ENCODE measurements at places on chromosomes 2 and 18.

DNA sequence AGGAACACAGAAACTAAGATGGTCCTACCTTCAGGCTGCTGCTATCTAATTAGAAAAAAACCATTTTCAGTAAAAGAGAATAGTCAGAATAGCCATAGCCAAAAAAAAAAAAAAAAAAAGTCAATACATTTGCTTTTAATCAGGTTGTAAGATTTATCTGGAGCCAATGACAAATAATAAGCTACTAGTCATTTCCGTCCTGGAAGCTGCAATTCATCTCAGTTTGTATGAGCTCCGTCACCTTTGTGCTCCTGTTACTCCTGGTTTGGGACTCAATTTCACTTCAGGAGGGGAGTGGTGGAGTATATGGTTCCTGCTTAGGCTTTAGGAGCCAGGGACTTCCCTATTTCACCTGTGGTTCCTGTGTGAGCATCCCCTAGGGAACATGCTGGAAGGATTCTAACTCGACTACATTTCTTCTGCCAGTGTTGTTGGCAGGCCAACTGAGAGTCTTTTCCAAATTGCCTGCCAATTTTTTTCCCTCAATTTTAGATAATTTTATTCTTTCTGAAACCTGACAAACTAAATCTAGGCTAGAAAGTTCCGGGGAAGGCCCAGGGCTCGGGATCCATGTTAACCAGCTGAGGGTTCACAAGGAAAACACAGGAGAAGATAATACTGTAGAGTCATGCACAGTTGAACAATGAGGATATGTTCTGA, 481.8 kb downstream of the DLGAP1 start:
- DNase-seq = no peak

DNA sequence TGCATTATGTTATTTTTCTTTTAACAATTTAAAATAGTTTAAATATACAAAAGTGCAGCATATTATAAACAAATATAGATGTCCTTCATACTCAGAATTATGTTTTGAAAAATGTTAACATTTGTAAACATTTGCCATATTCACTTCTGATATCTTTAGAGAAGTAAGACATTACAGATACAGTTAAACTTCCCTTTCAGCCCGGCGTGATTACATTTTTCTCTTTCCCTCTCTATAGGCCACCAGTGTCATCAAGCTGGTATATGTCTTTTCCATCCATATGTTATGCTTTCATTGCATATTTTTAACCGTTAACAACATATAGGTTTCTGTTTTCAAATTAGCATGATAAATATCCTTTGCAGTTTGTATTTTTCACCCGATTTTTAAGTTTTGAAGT, 27.1 kb downstream of the TTC39C start:
- DNase-seq = no peak

- no peak for DNase-seq
Measured at GRCh38 chr2:23589739-23590138, 204.8 kb downstream of the KLHL29 start.

GRCh38 chr2:101197814-101198213, 46.6 kb upstream of the TBC1D8 start:
- DNase-seq = no peak

DNA sequence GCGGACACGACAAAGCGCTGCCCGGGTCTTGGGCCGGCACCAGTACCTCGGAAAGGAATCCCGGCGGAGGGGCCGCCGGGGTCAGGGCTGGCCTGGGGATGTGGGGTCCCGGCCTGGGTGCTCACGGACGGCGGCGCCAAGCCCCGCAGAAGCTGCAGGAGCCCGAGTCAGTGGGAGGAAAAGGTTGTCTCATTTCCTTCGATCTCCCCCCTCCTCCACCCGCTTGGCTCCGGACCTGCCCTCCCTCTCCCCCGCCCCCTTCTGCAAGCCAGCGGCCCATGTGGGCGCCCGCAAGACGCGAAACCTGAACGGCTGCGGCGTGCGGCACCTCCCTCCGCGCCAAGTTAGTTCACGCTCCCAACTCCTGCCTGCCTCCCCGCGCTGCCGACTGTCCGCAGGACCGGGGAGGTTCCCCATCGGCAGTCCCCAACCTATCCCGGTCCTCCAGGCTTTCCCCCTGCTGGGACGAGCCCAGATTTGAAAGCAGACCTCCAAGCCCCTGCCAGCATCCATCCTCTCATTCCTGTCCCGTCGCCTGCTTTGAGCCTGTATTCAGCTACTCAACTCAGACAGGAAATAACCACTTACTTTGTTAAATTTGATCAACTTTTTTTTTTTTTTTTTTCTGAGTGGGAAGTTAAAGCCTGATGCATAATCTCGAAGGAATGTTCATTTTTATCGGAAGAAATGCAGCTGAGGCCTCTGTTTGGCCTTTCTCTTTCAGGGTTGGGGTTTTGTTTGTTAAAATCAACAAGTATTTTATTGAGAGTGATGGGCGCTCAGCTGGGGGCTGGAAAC, at the start of gene EVA1A:
TSS of gene EVA1A (minus strand) at position 172 of the 798 bp plus-strand sequence. CDS start 42,799 bp downstream, outside the sequence.
- peak; percentile 46 for DNase-seq

GRCh38 chr18:24016643-24017042, 2.1 kb downstream of the TTC39C start:
- peak; percentile 59 for DNase-seq

- DNase-seq = no peak
Measured at GRCh38 chr18:3760741-3761140, 310.8 kb downstream of the TGIF1 start.

DNA sequence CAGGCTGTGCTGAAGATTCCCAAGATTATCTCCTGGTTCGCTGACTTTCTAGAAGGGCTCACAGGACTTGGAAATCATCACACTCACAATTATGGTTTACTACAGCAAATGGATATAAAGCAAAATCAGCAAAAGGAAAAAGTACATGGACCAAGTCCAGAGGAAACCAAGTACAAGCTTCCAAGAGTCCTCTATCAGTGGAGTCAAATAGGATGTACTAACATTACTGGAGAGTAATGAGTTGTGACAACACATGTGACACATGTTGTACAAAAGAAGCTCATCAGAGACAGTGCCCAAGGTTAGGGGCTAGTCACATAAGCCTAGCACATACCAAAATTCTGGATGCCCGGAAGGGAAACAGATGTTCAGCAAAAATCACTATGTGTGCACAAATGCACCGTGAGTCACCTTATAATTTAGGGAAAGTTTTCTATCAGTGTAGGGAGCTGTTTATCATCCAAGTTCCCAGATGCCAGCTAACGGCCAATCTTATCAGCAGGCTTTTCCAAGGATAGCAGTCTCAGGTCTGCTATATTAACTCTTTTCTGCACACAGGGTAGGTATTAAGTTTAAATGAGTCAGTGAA, 9.5 kb downstream of the TMEM237 start:
- DNase-seq = no peak
